ENCODE measurements at places on chromosomes 5 and 9. TPM values are rescaled to one million over a fixed set of nuclear protein-coding genes. Genes with fewer than 3 reads are reported as not detected.

- no peak for DNase-seq
These were observed 144.1 kb upstream of the SPEF2 start for GRCh38 chr5:35473589-35473988.

DNA sequence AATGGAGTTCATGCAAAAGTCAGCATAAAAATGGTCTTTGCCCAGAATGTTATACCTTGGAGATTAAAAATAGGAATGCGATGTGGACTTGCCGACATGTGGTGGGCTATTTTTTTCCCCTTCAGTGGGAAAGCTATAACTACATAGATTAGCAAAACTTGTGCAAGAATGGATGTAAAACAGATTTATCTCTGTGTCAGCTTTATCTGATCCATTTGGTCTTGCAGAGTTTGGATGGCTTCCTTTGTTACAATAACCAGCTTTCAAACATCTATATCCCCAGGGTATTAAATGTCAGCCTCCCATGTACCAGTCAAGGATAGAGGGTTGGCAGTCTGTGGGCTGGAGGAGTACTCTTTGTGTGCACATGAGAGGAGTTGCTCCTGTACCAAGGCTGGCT lies 284.9 kb downstream of the TMEM38B start:
- no peak for DNase-seq

DNA sequence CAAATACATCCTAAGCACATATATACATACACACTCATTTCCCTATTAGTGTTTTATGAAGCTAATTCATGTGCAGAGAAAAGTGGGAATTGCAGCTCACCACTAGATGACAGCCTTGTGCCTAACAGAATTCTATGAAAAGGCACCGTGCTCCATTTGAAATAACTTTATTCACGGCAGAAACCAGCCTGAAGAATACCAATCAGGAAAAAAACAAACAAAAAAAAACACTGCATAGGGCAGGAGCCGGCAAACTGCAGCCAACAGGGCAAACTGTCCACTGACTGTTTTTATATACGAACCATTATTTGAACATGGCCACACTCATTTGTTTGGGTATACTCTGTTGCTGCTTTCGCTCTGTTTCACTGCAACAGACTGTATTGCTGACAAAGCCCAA lies 33.6 kb downstream of the ERMP1 start:
- peak; percentile 14 for DNase-seq

DMRT3 gene
- total RNA-seq, result not detected

ENTREP1 gene
- not detected for total RNA-seq

DNA sequence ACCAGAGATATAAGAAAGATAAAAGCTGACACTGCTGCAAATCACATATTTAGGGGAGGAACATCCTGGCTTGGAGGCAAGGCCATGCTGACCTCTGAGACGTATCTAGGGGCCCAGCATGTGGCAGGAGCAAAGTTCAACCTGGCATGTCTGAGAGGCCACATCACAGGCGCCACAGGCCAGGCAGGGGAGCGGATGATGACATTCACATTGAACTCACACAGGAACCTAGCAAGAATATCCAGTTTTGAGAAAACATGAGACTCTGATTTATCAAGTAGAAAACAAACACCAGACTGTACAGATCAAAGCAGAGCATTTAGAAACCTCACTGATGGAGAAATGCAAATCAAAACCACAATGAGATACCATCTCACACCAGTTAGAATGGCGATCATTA lies 64.2 kb upstream of the STK32A start:
- no peak for DNase-seq

GRCh38 chr5:178429491-178430185 lies 160.6 kb downstream of the COL23A1 start:
- peak; percentile 41 for DNase-seq

ZNF454 gene
- total RNA-seq, result not detected

DNA sequence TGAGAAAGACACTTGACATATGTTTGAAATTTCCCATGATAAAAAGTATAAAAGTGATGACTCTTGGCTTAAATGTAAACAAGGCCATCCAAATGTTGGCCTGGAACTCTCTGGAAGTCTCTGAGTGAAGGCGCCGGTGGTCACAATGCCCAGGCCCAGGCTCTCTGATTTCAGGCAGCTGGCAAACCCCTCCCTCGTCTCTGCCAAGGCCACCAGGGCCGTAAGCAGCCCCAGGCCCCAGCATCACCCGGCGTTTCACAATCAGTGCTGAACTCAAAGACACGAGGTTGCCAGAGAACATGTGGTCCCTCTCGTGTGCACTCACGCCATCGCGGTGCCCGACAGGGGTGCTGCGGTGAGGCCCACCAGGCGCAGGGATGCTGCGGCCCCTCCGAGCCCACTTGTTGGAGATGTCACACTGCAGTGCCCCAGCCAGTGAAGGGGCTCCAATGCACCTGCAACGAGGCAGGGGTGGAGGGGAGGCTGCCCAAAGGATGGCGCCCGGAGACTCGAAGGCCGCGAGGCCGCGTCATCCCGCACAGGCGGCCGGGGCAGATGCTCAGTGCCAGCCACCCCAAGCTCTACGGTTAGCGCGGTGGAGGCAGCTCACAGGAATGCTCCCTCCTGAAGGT lies 15.0 kb downstream of the LPCAT1 start:
- DNase-seq, result no peak

DNA sequence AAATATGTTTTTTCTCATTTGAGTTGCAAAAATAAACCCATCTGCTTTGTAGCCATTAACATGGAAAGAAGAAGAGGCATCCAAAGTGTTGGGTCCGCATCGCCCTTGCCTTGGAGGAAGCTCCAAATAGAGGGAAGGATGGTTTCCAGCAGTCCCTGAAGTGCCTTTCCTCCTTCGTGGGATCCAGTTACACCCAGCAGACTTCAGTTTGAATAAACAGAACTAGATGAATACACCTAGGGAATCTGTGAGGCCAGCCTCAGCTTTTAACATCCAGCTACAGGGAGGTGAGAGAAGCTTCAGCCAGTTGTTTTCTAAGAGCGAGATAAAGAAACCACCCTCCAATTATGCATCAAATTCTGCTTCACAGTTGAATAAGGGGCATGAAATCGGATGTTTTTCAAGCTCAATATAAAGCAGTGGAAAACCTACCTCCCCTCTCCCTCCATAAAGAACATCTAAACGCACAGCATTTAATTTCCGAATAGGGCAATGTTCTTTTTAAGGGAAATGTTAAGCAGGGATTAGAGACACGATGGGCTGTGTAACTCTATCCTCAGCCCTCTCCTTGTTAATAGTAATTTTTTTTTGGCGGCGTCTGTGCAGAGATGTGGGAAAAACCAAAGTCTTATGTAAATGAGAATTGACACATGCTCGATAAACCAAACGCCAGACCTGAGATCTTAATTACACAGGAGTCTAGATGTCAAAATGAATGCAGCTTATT lies 264.7 kb downstream of the SLIT3 start:
- no peak for DNase-seq

SYK gene
- not detected for total RNA-seq

MAML1 gene
- total RNA-seq, result 18.0 TPM

DNA sequence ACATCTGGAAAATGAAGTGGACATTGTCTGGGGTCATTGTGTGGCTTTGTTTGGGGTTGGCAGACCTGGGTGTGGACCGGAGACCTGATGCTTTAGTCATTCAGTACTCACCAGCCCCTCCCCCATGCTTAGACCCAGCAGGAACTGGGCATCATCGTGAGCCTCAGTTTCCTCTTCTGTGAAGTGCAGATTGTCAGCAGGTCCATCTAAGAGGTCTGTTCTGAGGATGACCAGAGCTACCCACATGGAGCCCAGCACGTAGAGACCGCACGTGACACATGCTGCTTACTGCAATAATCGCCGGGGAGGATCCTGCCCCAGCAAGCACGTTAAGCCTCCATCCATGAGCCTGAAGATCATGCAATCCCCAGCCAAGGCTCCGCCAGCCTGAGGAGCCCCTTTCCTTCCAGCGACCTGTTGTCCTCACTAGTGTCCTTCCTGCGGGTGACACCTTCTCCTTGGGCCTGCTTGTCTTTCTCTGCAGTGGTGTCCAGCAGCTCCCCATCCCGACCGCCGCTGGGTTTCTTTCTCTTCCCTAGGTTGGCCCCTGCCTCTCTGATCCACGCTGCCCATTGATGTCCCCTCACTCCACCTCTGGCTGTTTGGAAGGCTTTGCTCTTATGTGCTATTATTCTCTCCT lies 26.7 kb upstream of the IRX4 start:
- DNase-seq, result peak; percentile 41

- DNase-seq, result no peak
These were observed 4.3 kb upstream of the ITGA1 start for GRCh38 chr5:52783226-52783959.

DNA sequence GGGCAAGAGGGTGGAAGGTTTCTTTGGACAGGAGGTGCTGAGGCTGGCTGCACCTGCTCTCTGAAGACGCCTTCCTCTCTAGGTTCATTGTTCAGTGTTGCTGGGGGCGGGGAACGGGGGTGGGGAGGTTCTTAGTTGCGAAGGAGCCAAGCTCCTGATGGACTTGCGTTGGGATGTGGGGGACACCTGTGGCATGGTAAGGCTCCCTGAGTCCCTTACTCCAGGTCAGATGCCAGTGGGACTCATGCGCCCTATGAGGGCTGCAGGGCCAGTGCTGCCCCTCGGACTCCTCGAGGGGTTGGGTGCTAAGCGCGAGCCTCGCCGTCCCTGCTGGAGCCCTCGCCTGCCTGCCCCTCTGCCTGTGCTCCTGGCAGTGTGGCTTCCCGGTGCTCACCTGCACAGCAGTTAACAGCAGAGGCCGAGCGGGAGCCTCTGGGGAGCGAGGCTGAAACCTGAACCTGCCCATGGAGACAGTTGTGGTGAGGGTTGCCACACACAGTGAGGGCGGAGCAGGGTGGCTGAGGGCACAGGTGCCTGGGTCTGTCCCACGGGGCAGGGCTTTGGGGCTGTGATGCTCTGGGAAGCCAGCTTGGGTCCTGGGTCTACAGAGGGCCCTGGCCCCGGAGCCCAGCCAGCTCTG lies 5.5 kb downstream of the RNU6ATAC start:
- DNase-seq, result no peak

DNA sequence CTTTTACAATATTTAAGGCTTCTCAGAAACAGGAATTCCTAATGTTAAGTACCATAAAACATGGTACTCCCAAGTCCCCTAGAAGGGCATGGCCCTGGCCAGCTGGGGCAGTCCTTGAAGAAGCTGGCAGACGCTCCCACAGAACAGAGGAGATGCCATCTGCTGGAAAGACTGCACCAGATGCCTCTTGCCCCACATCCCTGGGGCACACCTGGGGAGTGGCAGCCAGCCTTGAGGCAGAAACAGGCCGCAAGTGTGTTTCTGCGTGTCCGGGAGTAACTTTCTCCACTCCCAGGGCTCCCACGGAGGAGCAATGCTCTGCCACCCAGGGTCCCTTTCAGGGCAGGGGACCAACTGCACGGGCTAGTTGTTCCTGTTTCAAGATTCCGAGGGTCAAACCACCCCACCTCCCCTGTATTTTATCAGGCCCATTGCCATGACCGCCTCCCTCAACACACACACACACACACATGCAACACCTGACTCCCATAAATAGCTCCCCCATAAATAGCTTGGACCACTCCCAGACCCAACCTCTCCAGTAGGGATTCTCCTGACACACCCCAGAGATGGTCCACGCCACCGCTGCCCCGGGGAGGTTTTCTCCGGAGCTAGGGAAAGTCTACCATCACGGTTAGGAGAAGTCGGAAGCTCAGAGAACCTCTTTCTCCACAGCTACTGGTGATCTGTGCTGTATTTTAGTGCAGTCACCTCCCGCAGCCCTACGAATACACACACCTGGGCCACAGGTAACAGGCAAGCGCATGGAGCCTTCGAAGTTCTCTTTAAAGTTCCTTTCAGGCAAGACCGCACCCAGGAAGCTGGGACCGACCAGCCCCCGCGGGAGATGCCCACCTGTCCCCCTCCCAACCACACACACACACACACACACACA lies 1.5 kb downstream of the SPOCK1 start:
- DNase-seq, result no peak

GRCh38 chr9:127451858-127452656 lies 747 bp downstream of the LRSAM1 start:
- DNase-seq, result no peak

- DNase-seq, result no peak
These were observed 172.8 kb downstream of the APBA1 start for GRCh38 chr9:69499407-69499806.

GRCh38 chr9:78146241-78146640 lies 89.6 kb upstream of the CEP78 start:
- DNase-seq, result no peak

GRCh38 chr9:114484854-114485443 lies 20.3 kb downstream of the WHRN start:
- no peak for DNase-seq

Data from SJSA1 (cell line).